ENCODE measurements at places on chromosomes 2 and 18. TPM values are rescaled to one million over a fixed set of nuclear protein-coding genes. Genes with fewer than 3 reads are reported as not detected.

The NT5DC4 gene
- total RNA-seq, result not detected

DNA sequence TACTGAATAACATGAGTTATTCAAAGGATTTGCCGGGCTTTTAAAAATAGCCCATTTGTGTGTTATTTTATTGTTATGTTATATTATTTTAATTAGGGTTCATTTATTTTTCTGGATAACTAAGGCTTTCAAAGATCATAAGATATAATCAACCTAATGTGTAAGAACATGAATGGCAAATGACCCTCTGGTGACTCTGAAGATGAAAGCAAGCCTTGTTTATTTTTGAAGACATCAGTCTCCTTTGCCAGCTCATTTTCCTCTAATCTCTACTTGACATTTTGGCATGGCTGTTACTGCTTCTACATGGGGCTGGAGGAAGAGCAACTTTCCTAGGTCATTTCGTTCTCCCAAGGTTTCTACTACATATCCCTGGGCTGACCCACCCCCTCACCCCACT, 10.6 kb downstream of the FAP start:
- DNase-seq, result no peak

GRCh38 chr2:115520727-115521126, 1078.3 kb downstream of the DPP10 start:
- DNase-seq, result no peak

DNA sequence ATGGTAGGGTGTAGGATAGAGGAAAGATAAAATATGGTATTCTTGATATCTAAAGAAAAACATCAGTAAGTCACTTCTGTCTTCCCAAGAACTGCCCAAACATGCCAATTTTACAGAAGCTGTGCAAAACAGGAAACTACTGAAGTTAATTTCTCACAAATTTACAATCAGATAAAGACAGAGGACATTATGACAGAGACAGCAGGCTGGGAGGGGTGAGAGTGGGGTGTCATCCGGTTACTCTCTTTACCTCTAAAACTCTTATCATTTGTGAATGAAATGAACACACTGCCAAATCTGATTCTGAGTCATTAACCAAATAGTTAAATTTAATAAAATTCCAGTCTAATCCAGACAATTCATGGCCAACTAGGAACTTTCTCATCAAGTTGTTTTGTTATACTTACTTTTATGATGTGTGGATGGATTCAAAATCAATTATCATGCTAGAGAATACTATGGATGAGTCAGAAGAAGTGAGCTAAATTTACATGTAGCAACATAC, 323.2 kb upstream of the MEX3C start:
- DNase-seq, result no peak

All from heart right ventricle (tissue), 16 donors.